ENCODE measurements at places on chromosomes 1 and 21.

DNA sequence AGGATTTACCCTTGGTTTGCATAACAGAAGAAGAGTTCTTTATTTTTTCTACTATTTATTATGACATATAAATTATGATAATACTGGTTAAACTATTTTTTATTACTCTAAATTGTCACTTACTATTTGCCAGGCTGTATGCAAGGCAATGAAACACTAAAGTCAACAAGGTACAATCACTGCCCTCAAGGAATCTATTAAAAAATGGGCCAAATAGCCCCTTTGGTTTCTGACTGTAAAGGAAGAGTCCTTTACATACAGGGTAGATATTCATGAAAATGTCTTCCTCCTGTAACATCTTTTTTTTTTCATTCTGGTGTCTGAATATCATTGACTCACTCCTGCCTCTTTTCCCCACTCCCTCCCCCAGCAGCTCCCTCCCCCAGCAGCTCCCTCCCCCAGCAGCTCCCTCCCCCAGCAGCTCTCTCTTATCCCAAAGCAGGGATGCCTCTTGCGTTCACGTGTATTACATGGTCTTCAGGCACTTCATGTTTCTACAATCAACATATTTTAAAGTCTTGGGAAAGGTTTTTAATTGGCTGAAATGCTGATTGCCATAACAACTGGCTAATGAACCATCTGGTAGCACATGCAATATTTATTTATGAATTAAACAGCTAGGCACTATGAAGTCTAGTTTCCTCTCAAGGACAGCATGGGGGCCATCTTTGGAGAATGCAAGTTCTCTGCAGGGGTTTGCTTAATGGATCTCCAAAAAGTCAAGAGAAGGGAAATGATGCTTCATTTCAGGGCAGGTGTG, 400.4 kb upstream of the PLXNA2 start:
- DNase-seq = no peak

DNA sequence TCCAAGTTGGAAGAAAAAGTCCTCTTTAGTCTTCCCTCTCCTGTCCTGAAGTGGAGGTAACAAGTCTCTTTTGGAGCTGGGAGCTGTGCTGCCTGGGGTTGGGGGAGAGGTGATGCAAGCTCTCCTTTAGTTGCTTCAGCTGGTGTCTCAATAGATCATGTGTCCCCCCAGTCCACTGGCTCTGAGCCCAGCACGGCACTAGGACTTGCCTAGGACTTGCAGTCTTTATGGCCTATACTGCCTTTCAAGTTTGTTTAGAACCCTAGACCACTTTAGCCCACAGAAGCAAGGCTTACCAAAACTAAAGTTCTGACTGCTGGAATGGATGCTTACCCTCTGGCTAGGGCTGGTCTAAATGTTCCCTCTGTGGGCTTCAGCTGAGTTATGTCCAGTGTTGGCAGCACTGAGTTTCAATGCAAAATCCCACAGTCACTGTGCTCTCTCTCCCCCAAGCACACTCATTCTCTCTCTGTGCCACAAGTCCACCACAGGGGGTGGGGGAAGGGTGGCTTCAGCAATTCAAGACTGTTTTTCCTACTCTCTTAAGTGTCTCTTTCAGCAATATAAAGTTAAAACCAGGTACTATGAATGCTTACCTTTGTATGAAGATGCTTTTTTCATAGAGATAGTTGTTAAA, 185.0 kb downstream of the DNAH14 start:
- no peak for DNase-seq

DNA sequence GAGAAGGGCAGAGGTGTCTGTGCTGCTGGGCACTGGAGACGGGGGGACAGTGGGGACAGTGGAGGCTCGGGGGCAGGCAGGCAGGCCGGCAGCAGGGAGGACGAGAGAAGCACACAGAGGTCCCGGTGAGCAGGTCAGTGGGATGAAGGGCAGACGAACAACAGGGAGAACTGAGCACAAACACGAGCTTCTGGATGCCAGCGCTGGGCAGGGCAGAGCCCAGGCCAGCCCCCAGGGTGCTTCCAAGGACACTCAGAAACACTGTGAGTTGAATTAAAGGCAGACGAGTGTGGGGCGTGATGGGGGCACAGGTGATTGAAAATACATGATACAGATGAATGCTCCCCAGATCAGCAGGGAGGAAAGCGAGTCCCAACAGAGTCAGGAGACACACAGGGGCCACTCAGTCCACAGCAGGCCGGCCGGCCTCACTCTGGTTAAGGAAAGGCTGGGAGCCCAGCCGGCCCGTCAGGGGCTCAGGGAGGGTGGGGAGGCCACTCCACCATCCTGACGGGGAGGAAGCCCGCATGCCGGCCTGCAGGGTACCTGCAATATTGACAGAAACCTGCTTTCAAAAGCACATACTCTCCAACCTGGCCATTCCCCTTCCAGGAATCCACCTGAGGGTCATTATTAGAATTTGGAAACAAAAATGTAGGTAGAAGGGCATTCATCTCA, 14.1 kb downstream of the SLC19A1 start:
- DNase-seq = no peak

DNA sequence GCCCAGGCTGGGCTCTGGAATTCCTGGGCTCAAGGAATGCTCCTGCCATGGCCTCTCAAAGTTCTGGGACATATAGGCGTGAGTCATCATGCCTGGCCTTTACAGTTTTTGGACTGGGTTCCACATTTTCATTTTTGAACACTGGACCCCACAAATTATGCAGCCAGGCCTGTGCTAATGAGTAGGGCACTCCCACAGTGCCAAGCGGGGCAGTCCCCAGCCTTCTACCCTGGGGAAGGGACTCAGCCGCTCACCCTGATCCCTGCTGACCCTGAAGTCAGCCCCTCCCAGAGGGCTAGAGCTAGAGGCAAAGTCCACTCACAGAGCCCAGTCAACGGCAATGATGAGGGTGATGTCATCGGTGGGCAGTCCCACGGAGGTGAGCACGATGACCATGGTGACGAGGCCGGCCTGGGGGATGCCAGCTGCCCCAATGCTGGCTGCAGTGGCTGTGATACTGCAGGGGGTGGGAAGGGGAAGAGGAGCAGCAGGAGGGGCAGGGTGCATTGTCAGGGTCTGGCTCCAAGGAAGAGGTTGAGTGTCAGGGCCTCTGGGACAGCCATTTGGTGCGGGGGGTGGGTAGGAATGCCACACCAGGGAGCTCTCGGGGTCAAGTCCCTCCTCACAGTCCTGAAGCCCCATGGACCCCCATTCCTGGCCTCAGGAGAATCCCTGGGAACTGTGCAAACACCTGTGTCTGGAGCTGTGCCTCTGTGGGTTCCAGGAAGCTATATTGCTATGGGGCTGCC, 27.6 kb downstream of the PODN start:
- no peak for DNase-seq

- no peak for DNase-seq
These were observed 4.5 kb downstream of the MRPS6 start for GRCh38 chr21:34077888-34078287.

DNA sequence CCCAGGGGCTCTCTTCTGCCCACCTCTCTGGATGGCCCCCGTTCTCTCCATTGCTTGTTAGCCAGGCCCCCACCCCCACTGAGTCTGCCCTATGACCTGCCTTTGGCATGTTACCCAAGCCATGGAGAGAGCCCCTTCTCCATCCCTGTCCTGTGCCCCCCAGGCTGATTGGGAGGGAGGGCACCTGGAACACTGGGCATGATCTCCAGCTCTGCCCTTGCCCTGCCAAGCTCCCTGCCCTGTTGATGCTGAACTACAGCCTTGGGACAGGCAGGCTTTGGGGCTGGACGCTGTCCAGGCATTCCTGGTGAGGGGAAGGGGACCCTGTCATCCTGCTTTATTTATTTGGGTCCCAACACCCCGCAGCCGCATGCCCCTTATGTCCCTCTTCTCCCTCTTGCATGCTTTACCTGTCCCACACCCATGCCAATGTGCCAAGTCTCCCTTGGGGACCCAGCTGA, 10.7 kb downstream of the TRIM46 start:
- no peak for DNase-seq

DNA sequence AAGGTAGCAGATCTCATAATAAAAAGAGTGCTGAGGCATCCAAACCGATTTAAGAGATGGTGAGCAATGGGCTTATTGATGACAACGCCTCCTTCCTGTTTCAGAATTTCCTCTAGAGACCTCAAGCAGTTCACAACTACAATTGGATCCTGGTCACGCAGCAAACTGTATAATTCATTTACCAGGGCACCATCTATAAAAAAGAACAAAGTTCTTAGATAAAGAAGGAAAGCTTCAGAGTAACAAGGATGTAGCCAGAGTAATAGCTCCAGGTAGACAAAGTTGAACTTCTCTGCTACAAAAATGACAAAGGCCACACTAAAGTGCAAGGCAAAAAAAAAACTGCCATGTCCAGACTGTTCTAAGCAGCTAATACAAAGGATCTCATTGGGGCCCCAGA, 3.4 kb downstream of the AP4B1 start:
- no peak for DNase-seq

- DNase-seq = no peak
These were observed 288.7 kb upstream of the USP25 start for GRCh38 chr21:15441060-15441493.
